ENCODE measurements at places on chromosomes 1 and 21.

GRCh38 chr1:214310010-214310409, 29.1 kb downstream of the SMYD2 start:
- no peak for DNase-seq

- peak; percentile 75 for DNase-seq
These were observed 1.7 kb downstream of the BEST4 start for GRCh38 chr1:44786138-44786840.

DNA sequence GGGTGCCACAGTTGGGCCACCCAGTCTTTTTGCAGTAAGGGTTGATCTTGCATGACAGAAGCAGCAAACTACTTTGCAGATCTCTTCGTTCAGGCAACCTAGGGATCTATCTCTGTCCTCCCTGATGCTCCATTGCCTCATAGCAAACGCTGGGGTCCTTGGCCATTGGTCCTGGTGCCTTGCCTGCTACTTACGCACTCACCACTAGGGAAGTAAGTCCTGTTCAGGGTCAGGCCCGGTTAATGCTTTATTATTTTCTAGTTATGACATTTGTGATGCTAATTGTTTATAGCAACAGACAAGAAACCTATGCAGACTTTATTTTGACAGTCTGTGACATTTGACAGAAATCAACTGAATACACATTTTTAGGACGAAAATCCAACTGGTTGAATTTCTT, 326.5 kb upstream of the FMN2 start:
- DNase-seq: no peak

GRCh38 chr1:97680470-97680869, 240.4 kb downstream of the DPYD start:
- no peak for DNase-seq

DNA sequence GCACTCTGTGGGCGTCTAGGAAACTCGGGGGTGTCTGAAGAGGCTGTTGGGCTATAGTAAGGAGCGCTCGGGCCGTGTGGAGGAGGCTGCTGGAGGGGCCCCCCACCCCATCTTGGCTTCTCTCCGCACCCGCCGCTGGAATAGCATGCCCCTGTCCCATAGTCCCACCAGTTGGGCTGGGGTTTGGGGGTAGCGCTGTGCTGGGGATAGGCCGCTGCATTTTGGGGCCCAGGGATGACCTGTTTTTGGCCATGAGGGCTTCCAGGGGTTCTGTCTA, 511 bp downstream of the EFNA3 start:
- no peak for DNase-seq

- DNase-seq: no peak
These were observed 2.3 kb downstream of the FAAP20 start for GRCh38 chr1:2192031-2192995.

DNA sequence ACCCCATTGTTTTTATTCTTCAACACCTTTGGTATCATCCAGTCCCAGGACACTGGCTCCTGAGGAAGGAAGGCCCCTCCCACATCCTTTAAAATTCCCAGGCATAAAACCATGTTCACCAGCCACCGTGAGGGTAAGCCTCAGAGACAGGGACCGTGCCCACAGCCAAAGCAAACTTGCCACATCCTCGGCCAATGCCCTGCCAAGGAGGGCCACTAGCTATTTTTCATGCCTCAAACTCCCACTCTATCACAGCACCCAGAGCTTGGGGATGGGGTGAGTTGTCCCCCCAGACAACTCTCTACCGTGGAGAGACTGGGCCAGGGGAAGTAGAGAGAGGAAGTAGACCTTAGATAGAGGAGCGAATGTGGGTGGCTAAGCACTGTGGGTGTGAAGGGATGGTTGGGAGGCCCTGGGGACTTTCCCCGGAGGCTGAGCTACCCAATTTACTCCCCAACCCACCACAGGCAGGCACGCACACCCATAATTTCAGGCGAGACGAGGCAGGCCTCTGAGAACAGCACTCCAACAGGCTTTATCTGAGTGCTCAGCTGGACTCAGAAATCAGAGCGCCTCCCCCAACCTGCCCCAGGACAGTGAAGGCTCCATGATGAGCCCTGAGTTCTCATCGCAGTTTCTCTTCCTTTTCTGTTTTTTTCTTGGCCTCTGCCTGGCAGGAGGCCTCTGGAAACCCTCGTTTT, 15.9 kb upstream of the BTG2 start:
- DNase-seq: no peak

- peak; percentile 28 for DNase-seq
These were observed 22.7 kb downstream of the SYNJ1 start for GRCh38 chr21:32705139-32705538.

DNA sequence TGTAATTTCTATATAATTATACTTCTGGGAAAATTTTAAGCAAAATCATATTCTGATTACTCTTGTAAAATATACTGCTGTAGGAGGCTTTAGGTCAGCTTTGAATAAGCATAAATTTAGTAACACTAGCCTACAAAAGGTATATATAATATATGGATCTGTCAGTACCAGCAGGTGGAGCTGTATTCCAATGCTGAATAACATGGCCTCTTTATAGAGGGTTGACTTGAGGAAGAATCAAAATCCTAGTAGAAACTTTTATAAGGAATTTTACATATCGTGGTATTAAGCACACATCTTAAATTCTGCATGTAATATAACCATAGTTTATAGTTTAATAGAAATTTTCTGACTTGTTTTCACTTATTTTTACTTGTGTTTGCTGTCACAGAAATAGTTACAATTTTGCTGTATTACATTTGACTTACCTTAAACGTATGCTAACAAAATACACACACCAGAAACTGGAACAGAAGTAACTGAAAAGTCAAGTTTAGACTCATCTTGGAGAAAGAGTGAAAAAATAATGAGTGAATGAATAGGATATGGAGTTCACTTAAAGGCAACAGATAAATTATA, 79.3 kb downstream of the HMCN1 start:
- DNase-seq: peak; percentile 11

DNA sequence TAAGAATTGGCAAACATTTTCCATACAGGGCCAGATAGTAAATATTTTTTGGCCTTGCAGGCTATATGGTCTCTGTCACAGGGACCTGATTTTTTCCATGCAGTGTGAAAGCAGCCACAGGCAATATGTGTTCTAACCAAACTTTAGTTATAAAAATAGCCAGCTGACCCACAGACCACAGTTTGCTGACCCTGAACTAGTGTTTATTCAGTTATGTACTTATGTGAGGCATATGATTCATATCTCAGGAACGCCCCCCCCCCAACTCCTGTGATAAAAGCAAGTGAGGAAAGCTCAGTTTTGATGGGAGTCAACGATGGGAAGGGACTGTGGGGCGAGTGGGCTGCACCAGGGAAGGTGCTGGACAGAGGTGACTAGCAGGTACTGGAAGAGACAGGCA, 80.1 kb downstream of the HMGB4 start:
- peak; percentile 80 for DNase-seq

GRCh38 chr1:178275049-178275448, 181.1 kb downstream of the RASAL2 start:
- no peak for DNase-seq

DNA sequence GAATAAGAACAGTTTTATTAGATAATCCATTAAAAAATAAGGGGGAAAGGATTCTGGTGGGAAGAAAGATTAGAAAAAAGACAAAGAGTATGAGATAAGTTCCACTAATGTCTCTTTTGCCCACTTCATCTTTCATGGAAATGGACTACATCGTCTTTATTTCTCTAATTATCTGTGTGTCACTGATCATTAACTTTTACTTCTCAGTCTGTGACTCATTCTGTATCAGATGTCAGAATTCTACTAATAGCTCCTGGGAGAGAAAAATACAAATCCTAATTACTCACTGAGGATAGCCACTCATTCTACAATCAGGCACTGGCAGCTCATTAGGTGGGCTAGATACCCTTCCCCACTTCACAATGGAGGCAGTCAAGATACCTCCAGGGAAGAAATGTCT, 41.7 kb downstream of the ILDR2 start:
- no peak for DNase-seq

DNA sequence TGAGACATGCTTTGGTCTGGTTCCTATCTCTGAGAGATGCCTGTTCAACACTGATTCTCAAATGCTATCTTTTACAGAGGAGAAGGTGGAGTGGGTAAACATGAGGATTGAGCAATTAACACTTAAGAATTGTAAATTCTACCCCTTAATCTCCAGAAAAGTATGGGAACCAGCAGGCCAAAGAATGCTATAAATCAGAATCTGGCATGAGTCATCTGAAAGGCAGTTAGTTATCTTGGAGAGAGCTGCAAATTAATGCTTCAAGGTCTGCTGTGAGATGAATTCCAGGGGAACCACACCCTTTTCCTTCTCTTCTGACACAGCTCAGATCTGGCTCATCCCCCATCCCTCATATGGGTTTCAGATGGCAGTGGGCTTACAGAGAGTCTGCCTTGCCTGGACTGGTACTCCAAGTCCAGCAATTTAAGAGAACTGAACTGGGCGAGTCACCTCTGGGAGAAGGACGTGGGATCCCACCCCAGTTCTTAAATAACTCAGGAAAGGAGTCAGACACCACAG, 5.2 kb downstream of the S100A10 start:
- DNase-seq: peak; percentile 51

- DNase-seq: no peak
These were observed 1.2 kb downstream of the ADAM30 start for GRCh38 chr1:119895102-119895501.

GRCh38 chr1:225747566-225747965, 30.1 kb upstream of the SRP9 start:
- no peak for DNase-seq

DNA sequence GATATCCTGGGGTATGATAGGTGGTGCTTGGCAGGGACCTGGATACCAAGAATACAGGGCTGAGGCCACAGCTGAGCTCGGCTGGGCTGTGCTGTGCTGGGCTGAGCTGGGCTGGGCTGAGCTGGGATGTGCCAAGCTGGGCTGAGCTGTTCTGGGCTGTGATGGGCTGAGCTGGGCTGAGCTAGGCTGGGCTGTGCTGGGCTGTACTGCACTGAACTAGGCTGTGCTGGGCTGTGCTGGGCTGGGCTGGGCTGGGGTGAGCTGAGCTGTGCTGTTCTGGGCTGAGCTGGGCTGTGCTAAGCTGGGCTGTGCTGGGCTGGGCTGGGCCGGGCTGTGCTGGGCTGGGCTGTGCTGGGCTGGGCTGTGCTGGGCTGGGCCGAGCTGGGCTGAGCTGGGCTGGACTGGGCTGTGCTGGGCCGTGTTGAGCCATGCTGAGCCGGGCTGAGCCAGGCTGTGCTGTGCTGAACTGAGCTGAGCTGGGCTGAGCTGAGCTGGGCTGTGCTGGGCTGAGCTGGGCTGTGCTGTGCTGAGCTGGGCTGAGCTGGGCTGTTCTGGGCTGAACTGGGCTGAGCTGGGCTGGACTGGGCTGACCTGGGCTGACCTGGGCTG, 94.7 kb upstream of the ACTRT2 start:
- DNase-seq: no peak

DNA sequence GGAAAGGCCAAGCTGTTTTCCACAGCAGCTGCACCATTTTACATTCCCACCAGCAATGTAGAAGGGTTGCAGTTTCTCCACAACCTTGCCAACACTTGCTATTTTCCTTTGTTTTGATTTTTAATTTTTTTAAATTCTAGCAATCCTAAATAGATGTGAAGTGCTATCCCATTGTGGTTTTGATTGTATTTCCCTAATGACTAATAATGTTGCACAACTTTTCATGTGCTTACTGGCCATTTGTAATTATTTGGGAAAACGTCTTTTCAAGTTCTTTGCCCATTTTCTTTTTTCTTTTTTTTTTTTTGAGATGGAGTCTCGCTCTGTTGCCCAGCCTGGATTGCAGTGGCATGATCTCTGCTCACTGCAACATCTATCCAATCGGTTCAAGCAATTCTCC, 53.9 kb downstream of the VCAM1 start:
- no peak for DNase-seq

GRCh38 chr1:167169642-167170041, 51.0 kb upstream of the POU2F1 start:
- DNase-seq: no peak

- DNase-seq: no peak
These were observed 205.3 kb upstream of the C1orf174 start for GRCh38 chr1:4105300-4105880.

- no peak for DNase-seq
These were observed 6.4 kb downstream of the CASZ1 start for GRCh38 chr1:10789803-10790702.

- DNase-seq: no peak
These were observed 131.4 kb upstream of the RAB4A start for GRCh38 chr1:229139331-229140118.

DNA sequence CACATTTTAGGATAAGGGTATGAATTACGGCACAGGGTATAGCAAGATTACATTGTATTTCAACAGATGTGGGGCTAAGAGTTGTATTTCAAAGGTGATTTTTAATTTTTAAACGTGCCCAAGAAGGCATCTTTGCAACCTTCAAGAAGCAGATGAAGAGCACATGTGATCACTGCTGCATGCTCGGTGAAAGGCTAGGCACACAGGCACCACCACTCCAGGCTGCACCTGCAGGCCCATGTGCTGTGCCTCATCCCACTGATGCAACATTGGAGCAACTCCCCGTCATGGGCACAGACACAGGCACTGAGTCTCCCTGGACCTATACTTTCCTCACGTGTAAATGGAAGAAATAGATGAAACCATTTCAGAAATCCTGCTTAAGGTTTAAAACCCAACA, 23.5 kb downstream of the UBE2G2 start:
- DNase-seq: no peak

DNA sequence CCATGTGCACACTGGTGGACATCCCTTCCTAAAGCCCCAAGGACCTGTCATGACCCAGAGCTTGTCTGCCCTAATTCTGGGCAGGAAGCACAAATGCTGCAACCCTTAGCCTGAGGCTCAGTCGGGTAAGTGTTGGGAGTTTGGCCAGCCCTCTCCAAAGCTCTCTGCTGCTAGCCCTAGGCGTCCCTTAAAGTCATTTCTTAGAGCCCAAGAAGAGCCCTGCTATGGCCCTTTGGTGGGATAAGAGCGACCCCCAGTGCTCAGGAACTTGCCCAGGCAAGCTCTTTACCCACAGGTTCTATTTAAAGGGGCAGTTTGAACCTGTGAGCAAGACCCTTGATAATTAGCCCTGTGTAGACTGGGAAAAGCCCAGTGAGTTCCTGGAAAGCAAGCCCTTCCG, 356.8 kb downstream of the RRAGC start:
- DNase-seq: no peak

DNA sequence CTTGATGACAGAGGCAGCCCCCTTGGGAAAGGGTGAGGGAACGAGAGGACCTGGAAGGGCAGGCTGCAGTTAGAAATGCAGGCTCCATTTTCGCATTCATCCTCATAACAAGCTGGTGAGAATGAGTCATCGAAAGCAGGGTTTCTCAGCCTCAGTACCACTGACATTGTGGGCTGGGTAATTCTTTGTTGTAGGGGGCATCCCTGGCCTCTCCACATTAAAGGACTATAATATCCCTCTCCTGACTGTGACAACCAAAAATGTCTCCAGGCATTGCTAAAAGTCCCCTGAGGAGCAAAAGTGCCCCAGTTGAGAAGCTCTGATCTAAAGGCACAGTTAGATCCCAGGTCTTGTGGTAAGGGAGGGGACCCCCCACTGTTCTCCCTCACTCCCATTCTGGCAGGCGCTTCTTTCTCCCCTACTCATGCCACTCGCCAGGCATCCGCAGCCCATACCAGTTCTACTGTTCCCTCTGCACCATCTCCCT, 20.4 kb downstream of the KCNN3 start:
- DNase-seq: no peak

- no peak for DNase-seq
These were observed 38.3 kb downstream of the SNAP47 start for GRCh38 chr1:227773558-227773957.
